ENCODE measurements at places on chromosomes 3 and 15.

- peak; percentile 3 for DNase-seq
Observed at GRCh38 chr15:50653156-50653743, 33.3 kb downstream of the TRPM7 start.

DNA sequence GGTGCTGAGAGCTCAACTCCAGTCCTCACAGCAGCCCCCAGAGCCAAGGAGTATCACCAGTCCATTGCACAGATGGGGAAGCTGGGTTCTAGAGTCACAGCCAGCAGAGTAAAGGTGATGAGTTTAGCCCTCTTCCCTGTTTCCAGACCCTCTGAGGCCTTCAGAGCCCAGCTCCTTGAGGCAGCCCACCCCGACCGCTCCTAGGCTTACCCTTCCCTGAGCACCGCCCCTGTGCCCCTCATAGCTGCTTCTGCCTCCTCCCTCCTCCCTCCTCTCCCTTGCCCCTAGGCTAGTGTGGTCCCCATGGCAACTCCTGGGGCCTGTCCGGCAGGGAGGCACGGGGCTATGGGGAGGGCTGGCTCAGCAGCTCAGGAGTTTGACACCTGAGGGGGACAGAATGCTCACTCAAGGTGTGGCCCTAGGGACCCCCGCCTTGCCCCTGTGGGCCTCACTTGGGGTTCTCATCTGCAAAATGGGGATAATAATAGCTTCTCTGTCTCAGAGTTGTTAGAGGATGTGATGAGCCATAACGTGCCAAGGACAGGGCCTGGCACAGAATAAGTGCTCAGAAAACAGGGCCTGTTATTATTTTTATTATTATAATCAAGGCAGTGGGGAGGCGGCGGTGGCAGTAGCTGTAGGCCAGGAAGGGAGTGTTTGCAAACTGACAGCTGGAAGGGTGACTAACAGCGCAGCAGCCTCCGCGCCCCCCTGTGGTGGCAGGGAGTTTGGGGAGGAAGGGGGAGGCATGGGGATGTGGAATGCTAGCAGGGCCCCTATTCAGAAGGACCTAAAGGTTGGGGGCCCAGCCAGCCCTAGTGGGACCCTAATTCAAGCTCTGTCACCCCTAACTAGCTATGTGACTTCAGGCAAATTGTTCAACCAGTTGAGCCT lies 11.5 kb downstream of the CSK start:
- DNase-seq: no peak

GRCh38 chr15:80437334-80437891 lies 33.2 kb downstream of the ARNT2 start:
- DNase-seq: no peak

- DNase-seq: no peak
Observed at GRCh38 chr15:40940296-40940801, 11.2 kb downstream of the DLL4 start.

GRCh38 chr3:76242886-76243753 lies 457.8 kb upstream of the ZNF717 start:
- DNase-seq: no peak

Measured in fibroblast of the aortic adventitia (primary cell).